Stimulated activated CD4-positive, alpha-beta T cell treated with anti-CD3 and anti-CD28 coated beads, Interleukin-15, amount 100 ng/mL, for 1 hour (primary cell): ENCODE measurements at places on chromosomes 11 and 22.

- no peak for DNase-seq
Observed at GRCh38 chr11:86214710-86215109, 29.8 kb upstream of the EED start.

- DNase-seq = no peak
Observed at GRCh38 chr11:1891831-1892115, at the start of gene PRR33. Gene PRR33 (minus strand): TSS chr11:1891895. CDS start chr11:1890584, 1,311 bp downstream.

- DNase-seq = no peak
Observed at GRCh38 chr22:31578171-31578570, 81.8 kb downstream of the SFI1 start.

GRCh38 chr11:28836285-28837081, 728.3 kb downstream of the METTL15 start:
- DNase-seq = no peak

DNA sequence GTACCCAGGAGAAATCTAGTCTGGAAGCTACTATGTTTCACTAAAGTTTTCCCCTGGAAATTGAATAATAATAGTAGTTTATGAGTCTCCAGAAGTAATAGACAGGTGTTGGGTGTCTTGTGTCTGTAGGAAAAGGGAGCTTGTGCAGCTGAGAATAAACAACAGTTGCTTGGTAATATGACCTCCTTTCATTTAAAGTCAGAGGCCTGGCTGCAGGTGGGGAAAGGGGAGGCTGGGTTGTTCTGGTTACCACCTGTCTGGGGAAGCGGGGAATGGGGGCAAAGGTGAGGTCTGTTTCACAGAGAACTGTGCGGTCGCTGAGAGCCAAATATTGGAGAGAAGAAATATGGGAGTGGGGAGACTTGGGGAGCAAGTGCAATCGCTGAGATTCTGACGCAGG, 3.3 kb upstream of the GRAMD1B start:
- DNase-seq = no peak

DNA sequence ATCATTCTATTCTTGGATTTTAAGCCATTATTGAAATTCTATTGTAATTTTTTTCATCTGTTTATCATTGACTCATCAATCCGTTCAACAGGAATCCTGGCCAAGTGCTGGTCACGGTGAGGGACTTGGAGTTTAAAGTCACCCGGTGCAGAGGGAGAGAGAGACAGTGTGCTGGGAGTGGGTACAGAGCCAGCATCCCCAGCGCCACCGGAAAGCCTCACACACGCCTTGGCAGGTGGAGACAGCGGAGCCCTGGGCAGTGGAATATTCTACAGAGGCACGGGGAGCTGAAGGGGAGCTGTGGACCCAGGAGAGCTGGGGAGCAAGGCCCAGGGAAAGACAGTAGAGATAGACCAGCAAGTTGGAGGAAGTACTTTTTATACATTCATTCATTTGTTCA, 787.6 kb downstream of the BRD1 start:
- no peak for DNase-seq

DNA sequence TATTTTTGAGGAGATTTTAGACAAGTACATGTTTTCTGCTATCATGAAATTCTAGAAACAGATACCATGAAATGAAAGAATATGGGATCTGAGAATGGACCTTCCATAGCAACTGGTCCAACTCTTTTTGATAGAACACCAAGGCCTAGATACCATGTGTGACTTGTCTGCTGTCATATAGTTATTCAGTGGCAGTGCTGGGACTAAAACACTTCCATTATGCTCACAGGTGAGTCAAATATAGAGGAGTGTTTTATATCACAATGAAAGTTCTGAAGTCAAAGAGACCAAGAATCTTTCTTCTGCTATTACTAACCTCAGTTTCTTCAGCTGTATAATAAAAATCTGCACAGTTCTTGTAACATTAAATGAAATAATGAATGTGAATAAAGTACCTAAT, 276.9 kb downstream of the DCDC1 start:
- DNase-seq = no peak

- no peak for DNase-seq
Observed at GRCh38 chr22:49097171-49097925, 730.3 kb downstream of the BRD1 start.

DNA sequence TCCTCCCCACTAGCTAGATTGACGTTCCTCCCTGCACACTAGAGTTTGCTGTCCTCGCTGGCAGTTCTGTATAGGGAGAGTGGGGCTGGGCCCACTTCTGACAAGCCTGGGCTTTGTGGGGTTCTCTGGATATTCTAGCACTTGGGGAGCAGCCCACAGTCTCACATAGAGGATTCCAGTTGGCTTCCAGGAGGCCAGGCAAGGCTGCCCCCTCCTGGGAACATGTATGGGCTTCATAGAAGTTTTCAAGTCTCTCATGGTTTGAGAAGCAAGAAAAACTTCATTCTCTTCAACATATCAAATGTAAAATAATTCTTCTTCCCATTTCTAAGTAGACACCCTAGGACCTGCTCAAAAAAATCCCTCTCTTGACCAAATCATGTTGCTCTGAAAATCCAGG, 87.5 kb downstream of the NAV2 start:
- DNase-seq = no peak

GRCh38 chr11:66081505-66081904, 11.4 kb downstream of the PACS1 start:
- peak; percentile 27 for DNase-seq

DNA sequence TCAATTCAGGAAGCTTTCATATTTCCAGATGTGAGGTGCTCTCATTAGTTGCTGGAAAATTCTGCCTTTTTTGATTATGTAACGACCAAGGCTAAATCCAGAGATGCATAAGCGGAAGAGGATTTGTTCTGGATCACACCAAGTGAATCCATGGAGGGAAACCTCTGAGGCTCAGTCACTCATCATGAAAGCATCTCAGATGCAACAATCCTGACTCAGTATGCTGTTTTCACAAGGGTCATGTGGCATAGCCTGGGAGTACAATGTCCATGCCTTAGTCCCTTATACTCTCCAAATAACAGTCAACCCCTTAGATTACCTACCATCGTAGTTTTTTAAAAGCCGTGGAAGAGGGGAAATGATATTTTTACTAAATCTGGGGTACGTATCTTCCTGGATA, 445.6 kb downstream of the NTM start:
- no peak for DNase-seq

GRCh38 chr11:66001942-66002647, at the start of the genes BANF1 and EIF1AD:
Gene BANF1 (plus strand): TSS chr11:66002503. CDS start chr11:66003251, 748 bp downstream.
Gene EIF1AD (minus strand): TSS chr11:66002157. CDS start chr11:66000389, 1,768 bp downstream.
- peak; percentile 83 for DNase-seq

- no peak for DNase-seq
Observed at GRCh38 chr22:22886546-22886945, 1.1 kb upstream of the IGLL5 start.

- DNase-seq = no peak
Observed at GRCh38 chr11:72932132-72932570, 117.9 kb downstream of the ATG16L2 start.

- DNase-seq = no peak
Observed at GRCh38 chr11:129377739-129378138, 2.1 kb downstream of the BARX2 start.

GRCh38 chr11:78656327-78656726, 81.7 kb upstream of the NARS2 start:
- DNase-seq = no peak

DNA sequence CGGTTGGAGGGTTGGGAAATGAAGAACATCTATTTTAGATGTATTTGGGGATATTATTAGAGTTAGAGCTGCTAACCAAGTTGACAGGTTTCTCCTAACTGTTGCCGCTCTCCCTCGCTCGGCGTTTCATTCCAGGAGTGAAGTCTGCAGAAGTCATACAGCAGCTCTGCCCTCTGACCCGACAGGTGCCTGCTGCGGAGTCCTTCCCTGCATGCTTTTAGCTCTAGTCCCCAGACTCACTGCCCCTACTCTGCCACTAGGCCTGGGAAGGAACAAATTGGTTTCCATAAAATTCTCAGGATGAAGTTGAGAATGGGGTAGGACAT, 124.9 kb downstream of the DBX1 start:
- DNase-seq = no peak

DNA sequence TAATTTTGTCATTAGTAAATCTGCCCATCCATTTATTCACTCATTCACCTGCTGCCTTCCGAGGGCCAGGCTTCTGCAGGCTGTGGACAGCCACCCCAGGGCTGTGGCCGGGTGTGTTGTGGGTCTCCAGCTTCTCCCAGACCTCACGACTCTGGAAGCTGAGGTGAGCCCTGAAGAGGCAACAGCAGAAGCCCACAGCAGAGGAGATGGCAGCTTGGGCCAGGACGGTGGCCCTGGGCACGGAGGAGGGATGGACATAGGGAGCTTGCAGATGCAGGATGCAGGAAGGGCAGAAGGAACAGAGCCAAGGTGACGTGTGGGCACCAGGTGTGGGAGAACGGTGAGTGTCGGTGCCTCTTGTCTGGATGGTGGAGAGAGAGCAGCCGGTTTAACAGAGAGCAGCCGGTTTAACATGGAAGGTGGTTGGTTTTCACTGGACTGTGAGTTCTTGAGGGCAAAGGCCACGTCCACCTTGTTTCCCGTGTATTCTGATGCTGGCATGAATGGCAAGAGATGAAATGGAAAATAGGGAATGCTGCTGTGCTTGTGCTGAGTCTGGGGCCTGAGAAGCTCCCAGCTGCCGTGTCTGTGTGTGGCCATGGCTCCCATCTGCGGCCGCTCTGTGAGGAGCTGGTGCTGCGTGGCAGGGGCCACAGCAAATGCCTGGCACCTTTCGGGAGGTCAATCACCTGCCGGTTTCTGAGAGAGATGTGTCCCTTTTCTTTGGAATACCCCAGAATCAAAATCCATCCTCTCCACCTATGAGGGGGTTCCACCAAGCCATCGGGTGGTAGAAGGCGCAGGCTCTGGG, 669.9 kb downstream of the BRD1 start:
- no peak for DNase-seq

GRCh38 chr11:130689222-130689908, 226.9 kb downstream of the SNX19 start:
- DNase-seq = no peak

GRCh38 chr11:57379732-57380131, 1.2 kb downstream of the PRG3 start:
- no peak for DNase-seq

GRCh38 chr11:128246364-128246801, 341.0 kb downstream of the ETS1 start:
- DNase-seq = no peak

GRCh38 chr11:45322111-45322705, 36.1 kb upstream of the SYT13 start:
- DNase-seq = no peak

GRCh38 chr22:27461470-27461869, 340.1 kb downstream of the MN1 start:
- no peak for DNase-seq

DNA sequence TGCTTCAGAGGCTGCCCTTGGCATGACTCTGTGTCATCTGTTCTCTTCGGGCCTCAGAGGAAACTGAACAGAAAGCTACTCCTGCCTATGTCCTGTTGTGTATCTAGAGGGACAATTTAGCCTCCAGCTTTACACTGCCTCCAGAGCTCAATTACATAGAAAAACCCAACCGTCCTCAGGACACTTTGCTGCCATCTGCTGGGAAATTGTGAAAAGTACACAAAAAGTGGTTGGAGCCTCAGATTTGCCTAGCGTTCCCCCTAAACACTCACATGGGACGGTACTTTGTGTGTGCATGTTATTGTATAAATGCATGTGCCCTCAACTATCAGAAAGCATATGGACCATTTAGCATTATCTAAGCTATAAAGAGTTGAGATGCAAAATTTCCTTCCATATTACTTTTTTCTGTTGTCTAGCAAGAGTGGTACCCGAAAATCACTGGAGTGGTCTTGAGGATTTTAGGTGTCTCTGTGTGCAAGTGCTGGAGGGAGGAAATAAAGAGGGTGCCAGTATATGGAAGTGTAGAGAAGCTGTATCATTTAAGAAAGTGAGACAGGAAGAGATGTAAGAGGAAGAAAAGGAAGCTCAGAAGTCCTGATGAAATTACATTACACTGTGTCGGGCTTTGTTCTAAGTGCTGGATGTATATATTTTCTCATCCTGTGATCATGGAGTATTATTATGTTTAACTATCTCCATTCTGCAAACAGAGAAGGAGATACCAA, 8.7 kb upstream of the MS4A4E start:
- no peak for DNase-seq

DNA sequence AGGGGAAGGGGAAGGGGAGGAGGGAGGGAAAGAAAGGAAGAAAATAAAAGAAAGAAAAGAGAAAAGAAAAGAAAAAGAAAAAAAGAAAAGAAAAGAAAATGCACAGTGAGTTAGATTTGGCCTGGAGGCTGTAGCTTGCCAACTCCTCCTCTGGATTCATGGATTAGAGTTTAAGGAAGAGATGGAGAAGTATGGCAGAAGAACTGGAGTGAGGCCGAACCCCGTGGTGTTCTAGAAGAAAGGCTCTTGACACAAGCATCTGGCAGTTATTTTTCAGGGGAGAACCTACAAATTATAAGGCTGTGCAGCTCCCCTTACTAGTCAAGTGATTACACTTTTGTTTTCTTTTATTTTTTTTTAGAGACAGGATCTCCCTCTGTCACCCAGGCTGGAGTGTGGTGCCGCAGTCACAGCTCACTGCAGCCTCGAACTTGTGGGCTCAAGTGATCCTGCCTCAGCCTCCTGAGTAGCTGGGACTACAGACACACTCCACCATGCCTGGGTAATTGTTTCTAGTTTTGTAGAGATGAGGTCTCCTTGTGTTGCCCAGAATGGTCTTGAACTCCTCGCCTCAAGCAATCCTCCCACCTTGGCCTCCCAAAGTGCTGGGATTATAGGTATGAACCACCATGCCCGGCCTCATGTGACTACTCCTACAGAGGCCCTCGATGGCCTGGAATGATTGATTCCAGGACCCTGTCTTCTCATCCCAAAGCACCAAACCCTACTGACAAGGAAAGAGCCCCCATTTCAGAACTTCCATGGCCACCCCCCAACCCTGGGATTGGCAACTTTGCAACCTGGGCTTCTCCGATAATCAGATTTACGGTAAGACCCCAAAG, 19.5 kb downstream of the ZNF74 start:
- no peak for DNase-seq

GRCh38 chr11:80596291-80596810, 1155.5 kb upstream of the TENM4 start:
- DNase-seq = no peak

GRCh38 chr11:73760135-73760678, 667 bp downstream of the RAB6A start:
- DNase-seq = no peak

DNA sequence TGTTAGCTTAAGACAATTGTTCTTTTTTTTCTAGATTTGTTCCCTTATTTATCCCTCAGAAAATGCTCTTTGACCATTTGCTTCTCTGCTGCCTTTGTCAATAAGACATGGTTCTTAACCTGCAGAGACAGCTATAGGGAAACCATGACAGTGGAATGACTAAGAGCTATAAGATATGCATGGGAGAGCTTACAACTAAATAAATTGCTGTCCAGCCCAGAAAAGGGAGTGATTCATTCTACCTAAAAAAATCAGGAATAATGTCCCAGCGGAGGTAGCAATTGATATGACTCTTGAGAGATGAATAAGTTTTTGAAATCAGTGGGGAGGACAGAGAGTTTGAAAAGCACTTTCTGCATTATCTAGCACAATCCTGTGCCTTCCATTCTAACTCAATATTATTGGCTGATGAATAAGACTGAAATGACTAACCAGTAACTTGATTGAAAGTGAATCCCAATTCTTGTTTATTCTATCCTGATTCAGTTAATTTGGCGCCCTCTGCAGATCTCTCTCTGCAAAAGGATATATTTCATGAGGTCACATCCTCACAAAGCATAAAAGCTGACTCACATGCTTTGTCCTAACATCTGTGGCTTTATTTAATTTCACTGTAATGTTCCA, 680.5 kb upstream of the API5 start:
- no peak for DNase-seq
